Activated CD4-positive, CD25-positive, alpha-beta regulatory T cell treated with anti-CD3 and anti-CD28 coated beads, Interleukin-2, amount 50 U/mL, for 72 hours (primary cell): ENCODE measurements at places on chromosomes 3 and 15.

GRCh38 chr3:88996691-88997090, 110.7 kb upstream of the EPHA3 start:
- DNase-seq: no peak

DNA sequence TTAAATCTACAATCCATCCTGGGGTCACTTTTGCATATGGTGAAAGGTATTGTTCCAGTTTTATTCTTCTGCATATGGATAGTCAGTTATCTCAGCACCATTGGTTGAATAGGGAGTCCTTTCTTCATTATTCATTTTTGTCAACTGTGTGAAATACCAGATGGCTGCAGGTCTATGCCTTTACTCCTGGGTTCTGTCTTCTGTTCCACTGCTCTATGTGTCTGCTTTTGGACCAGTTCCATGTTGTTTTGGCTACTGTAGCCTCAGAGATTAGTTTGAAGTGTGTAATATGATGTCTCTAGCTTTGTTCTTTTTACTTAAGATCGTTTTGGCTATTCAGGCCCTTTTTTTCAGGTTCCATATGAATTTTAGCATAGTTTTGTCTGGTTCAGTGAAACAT, 795.8 kb downstream of the OTOL1 start:
- DNase-seq: no peak

DNA sequence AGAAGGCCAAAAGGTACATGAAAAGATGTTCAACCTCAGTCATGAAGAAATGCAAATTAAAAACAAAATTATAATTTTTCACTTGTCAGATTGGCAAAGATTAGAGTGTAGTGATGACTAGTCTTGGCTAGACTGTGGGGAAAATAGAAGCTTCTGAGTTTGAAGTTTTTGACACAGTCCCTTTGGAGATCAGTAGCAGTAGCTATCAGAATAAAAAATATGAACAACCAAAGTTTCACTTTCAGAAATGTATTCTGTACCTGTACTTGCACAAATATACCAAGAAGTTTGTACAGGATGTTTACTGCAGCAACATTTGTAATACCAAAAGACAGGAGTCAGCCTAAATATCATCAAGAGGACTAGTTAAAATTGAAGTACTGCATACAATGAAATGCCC, 14.1 kb downstream of the ATP2C1 start:
- DNase-seq: no peak

GRCh38 chr3:169668957-169669741, 5.6 kb upstream of the MECOM start:
- peak; percentile 48 for DNase-seq

GRCh38 chr3:13046569-13047274, 26.5 kb downstream of the IQSEC1 start:
- DNase-seq: no peak

- no peak for DNase-seq
Measured at GRCh38 chr3:50214824-50215223, 9.8 kb downstream of the SLC38A3 start.

- no peak for DNase-seq
Measured at GRCh38 chr3:8652324-8652987, 7.9 kb upstream of the SSUH2 start.

- no peak for DNase-seq
Measured at GRCh38 chr3:39990532-39990931, 181.1 kb downstream of the MYRIP start.

GRCh38 chr3:99877031-99877579, 59.4 kb downstream of the CMSS1 start:
- DNase-seq: no peak

DNA sequence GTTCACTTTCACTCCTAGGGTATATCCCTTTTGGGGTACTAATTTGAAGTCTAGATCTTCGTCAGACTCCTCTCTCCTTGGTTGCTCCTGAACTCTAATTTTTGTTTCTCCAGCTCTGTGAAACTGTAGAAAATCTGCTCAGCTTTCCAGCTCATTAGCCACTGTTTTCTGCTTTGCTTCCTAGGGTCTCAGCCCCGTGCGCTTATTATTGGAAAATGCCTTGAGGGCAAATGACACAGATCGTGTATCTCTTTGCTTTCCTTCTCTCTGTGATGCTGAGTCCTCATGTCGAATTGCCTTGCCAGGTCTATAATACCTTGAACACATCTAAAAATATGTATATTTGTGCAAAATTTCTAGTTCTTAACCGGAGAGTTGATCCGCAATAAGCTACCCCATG, 731.1 kb downstream of the EDEM1 start:
- no peak for DNase-seq

GRCh38 chr3:7843441-7843840, 658.2 kb upstream of the LMCD1 start:
- DNase-seq: no peak

DNA sequence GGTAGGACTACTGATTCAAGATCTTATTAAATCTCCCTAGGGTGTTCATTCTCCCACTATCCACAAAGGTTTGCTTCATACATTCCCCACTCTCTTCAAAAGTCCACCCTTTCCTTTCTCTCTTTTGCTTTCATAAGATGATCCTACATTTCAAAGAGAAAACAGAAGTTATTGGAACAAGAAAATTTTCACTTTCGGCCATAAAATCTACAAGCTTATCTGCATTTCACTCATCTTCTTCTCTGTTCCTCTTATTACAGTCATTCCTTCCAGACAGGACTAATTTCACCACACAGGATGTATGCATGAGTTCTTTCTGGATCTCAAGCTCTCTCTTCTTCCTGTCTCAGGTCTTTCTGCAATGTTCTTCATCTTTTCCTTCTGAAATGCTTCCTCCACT, 238.7 kb downstream of the ISL2 start:
- no peak for DNase-seq

- peak; percentile 54 for DNase-seq
Measured at GRCh38 chr3:40971191-40972168, 227.8 kb upstream of the CTNNB1 start.
